ENCODE measurements at places on chromosomes 6 and 20.

DNA sequence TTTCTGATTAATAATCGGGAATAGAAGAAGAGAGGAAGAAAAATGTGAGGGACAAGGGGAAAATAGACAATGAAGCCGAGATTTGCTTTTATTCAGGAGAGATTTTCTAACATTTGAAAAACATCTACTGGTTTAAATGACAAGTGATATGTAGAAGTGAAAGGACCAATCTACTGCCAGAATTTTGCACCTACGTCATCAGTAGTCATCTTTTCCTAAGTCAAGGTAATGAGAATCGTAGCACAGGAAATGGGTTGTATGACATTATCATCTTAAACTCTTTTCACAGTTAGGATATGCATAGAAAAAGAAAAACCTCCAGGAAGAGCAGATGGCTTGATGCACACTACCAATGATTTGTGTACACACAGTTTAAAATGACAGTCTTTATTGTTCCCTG lies 45.3 kb upstream of the RAB32 start:
- DNase-seq, result no peak

- no peak for DNase-seq
These were observed 89.8 kb downstream of the ANKRD6 start for GRCh38 chr6:89522778-89523177.

- no peak for DNase-seq
These were observed 368.4 kb downstream of the THBS2 start for GRCh38 chr6:168885196-168885595.

- DNase-seq, result no peak
These were observed 372.8 kb upstream of the JARID2 start for GRCh38 chr6:14873101-14873500.

DNA sequence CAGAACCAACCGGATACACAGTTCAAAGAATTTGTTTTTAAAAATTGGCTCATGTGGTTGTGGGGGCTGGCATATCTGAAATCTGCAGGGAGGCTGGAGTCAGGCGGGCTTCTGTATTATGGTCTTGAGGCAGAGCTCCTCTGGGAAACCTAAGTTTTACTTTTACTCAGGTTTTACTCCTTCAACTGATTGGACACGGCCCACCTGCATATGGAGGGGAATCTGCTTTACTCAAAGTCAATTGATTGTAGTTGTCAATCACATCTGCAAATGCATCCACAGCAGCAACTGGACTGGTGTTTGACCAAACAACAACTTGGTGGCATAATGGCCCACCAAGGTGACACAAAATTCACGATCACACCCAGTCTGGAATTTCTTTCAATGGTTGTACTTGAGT lies 103.4 kb downstream of the ERMARD start:
- DNase-seq, result no peak

Data from iPS DF 6.9 (cell line).